ENCODE measurements at places on chromosomes 1 and 21. TPM values are rescaled to one million over a fixed set of nuclear protein-coding genes. Genes with fewer than 3 reads are reported as not detected.

DNA sequence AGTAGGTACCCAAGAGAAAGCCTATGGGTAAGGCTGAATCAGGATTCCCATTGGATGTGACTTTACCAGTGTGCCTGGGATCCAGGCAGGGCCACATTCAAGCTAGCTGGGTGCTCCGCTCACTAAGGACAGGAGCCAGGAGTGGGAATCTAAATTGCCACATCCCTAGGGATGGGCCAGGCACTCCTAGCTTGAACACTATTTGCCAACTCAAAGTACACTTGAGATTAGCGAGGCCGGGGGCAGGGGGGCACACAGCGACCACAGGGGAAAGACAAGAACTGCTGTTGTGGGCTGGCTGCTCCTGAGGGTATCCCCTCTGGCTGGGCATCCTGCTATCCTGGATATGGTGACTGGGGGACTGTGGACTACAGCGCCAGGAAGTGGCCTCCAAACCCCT lies 4.3 kb downstream of the SLC45A3 start:
- DNase-seq: no peak

Gene ITGB2
- total RNA-seq: 4.3 TPM

DNA sequence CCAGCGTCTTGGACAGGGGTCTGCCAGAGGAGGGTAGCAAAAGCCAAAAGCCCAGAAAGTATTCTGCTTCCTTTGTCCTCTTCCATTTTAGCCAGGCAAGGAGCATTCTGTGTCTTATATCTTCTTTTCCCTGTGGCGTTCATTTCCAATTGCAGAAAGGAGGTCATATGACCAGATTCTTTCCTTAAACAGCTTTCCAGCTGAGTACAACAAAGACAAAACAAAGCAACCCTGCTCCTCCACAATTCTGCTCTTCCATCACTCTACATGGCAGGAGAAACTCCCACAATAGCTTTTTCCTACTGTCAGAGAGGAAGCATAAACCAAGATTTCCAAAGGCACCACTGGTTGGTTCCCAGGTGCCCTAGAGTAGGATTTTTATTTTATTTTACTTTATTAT lies 19.7 kb downstream of the ENSA start:
- DNase-seq: no peak

- peak; percentile 84 for DNase-seq
Measured at GRCh38 chr1:225845571-225846259, 35.8 kb downstream of the EPHX1 start.

DNA sequence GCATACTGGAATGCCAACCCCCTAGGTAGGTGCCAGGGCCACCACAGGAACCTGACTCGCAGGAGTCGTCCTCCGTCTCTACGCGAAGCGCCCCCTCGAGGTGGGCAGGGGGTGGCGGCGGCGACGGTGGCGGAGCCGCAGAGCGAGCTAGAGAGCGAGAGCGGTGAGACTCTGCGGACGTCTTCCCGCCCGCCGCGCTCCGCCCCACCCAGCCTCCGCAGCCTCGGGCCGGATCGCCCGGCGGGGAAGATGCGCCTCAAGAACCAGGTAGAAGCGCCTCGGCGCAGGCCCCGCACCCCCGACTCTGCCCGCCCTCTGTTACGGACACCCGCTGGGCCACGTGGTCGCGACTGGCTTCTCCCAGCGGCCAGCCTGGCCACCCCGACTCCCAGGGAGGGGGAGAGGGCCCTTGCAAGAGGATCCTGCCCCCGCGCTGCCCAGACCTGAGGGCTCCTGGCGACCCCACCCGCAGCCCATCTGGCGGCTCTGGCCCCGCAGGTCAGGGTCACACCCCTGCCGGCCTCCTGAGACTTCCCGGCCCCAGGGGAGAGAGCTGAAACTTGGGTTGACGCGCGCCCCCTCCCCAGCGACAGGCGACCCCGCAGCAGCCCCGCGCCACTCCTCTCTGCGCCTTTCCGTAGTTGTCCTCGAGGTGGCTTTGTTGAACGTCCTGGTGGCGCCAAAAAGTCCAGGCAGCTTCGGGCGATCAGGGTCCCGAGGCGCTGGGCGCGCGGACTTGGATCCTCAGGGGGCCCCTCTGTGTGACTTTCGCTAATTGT lies 24.4 kb upstream of the AGBL4 start:
- DNase-seq: peak; percentile 10

DNA sequence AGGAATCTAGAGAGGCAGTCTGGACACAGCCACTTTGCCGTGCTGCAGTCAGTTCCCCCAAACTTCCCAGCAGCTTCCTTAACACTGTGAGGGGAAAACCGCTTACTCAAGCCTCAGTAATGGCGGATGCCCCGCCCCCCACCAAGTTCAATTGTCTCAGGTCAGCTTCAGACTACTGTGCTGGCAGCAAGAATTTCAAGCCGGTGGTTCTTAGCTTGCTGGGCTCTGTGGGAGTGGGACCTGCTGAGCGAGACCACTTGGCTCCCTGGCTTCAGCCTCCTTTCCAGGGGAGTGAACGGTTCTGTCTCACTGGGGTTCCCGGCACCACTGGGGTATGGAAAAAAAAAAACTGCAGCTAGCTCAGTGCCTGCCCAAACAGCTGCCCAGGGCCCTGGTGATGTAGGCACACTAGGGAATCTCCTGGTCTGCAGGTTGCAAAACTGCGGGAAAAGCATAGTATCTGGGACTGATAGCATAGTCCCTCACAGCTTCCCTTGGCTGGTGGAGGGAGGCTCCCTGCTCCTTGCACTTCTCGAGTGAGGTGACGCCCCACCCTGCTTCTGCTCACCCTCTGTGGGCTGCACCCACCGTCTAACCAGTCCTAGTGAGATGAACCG lies 23.7 kb upstream of the HFM1 start:
- no peak for DNase-seq

- no peak for DNase-seq
Measured at GRCh38 chr1:58971629-58972140, 187.8 kb upstream of the JUN start.

DNA sequence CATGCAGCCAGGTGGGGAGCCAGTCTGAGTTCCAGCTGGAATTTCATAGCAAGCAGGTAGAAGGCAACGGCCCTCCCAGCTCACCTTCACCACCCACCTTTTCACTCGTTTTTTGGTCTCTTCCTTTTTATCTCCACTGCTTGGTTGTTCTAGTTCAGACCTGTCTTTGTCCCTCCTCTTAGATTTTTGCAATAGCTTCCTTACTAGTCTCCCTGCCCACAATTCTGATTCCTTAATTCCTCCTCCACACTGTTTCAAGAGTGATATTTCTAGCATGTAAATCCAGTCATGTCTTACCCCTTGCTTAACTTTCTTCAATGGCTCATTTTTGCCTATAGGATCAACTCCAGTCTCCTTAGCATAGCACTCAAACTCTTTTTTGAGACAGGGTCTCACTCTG lies 119.6 kb downstream of the TMEM53 start:
- no peak for DNase-seq

Gene KIAA1614
- 13.8 TPM for total RNA-seq

DNA sequence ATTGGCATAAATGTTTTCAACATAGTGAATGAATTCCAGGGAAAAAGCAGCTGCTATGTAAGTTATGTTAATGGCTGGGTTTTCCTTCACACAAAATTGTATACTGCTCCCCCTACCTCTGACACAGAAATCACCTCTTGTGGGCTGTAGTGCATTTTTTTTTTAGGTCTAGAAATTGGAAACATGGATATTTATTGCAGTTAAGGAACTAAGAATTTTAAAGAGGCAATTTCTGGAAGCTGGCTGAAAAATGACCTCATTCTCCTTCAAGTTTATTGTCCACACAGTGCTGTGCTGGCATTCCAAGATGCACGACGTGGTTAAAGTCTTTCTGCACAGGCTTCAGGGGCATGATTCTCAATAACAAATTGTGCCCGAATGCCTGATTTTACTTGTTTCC lies 1424.2 kb downstream of the MRPL39 start:
- peak; percentile 4 for DNase-seq

- DNase-seq: no peak
Measured at GRCh38 chr1:157124855-157125254, 13.3 kb downstream of the ETV3 start.

- peak; percentile 51 for DNase-seq
Measured at GRCh38 chr1:161738627-161739287, 10.8 kb upstream of the DUSP12 start.

DNA sequence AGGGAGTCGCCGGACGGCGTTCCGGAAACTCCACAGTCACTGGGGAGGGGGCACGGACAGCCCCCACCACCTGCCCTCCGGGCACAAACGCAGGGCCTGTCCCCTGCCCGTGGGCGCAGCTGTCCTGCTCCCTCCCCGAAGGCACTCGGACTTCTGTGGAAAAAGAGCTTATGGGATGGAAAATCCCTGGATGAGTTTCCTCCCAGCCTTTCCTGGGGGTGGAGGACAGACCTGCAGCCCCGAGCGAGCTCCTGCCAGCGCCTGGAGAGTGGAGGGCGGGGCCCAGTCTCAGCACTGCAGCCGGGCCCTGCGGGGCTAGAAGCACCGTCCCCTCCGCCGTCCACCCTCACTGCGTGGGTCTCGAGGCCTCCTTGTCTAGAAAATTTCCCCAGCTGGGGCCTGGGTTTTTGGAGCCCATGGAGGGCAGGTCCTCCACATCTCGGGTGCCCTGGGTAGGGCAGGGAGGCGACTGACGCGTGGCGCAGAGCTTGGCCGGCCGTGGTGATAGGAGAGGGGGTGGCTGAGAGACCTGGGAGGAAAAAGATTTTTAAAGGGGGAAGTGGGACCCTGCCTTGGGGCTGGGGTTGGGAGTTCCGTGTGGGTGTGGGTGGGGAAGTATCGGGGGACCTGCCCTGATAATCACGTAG lies 6.4 kb upstream of the COL6A1 start:
- no peak for DNase-seq

GRCh38 chr1:176551146-176551545 lies 88.2 kb downstream of the PAPPA2 start:
- DNase-seq: no peak

DNA sequence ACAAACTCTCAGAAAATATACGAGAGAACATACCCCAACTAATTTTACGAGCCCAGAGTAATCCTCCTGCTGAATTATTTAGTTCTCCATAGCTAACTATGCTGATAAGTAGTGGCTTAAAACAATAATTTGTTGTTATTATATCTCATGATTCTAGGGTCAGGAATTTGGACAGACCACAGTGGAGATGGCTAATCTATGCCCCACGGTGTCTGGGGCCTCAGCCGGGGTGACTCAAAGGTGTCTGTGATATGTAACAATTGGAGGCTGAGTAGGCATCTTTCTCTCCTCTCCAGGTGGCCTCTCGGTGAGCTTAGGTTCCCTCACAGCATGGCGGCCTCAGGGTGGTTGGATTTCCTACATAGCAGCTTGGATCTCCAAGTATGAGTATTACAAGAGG lies 35.4 kb upstream of the FOXO6 start:
- DNase-seq: peak; percentile 25

Gene CD52
- total RNA-seq: not detected

DNA sequence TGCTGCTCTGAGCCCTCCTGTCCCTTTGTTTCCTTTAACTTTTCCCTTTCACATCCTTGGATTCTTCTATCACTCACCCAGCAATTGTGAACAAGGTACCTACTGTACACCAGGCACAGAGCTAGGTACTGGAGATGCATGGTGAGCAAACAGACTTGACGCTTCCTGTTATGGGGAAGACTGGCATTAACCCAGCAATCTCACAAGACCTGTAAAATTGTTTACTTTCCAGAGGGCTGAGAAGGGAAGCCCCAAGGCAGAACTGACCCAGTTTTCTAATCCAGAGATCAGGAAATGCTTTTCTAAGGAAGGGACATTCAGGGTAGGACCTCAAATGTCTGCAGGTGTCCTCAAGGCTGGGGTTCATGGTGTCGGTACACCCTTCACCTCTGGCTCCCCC lies 171.6 kb upstream of the KAZN start:
- DNase-seq: no peak

Gene HSD3B1
- total RNA-seq: not detected

- DNase-seq: no peak
Measured at GRCh38 chr1:212668477-212668876, 31.2 kb downstream of the BATF3 start.

Gene SELENBP1
- 10.2 TPM for total RNA-seq

GRCh38 chr1:156566436-156566835 lies 5.9 kb downstream of the IQGAP3 start:
- no peak for DNase-seq

DNA sequence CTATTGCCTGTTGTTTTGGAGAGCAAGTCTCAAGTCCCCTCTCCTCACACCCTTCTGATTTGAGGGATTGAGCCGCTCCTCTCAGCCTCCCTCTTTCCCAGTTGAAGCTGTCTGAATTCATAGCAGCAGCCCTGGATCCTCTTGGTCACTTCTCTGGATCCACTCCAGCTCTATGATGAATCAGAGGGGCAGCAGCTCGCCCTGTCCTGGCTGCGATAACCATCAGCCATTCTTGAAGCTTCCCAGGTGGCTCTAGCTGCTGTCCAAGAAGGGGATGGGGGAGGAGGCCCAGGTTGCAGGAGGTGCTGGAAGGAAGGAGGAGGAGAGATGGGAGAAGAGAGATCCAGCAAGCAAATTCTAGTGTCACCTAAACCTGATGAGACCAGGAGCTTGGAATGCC lies 31.3 kb downstream of the WNT4 start:
- DNase-seq: peak; percentile 39

DNA sequence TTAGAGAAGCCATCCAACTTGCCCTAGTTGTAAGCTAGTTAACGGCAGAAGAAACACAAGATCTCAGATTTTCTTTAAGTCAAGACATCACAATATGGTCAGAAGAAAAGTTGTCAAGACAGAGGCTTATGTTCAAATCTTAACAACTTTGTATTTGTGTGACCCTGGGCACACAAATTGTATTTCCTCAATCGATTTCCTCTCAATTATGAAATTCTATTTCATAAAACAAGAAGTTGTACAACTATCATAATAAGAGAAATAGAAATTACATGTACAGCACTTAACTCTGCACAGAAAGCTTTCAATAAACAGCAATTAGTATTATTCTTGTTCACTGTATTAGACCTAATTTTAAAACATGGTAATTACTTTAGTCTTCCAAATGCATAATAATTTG lies 62.9 kb upstream of the SDC3 start:
- no peak for DNase-seq

Gene MIA3
- total RNA-seq: 22.4 TPM

DNA sequence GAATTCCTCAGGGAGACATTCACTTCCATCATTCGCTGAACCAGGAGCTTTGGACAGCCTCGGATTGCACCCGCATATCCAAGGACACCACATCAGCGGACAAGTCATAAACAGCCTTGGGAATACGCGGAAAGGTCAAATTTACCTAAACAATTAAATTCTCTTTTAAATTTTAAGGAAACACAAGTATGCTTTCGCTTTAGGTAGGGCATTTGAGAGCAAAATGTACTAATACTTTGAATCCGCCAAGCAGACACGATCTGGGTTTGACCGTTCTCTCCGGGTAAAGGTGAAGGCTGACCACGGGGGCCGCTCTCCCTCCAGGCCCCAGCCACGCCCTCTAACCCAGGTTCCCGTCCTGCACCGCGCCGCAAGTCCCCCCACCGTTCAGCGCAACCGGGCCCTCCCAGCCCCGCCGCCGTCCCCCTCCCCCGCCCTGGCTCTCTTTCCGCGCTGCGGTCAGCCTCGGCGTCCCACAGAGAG lies 479 bp upstream of the ACADM start:
- DNase-seq: peak; percentile 90

DNA sequence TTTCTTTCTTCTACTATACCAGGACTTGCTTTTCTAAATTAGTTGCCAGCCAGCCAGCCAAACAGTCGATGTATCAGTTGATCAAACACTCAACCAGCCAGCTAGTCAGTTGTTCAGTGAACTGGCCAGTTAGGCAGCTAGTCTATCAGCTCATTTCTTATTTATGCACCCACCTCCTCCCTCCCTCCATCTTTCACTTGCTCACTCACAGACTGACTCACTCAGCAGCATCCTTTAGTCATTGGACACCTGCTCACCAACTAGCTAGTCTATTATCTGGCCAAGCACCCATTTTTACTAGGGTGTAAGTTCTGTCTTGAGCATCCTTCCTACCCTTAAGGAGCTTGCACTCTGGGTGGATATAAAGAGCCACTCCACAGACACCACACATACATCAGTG lies 5.9 kb upstream of the SPRR4 start:
- DNase-seq: no peak

Gene DNAJC6
- total RNA-seq: not detected
